Activated CD4-positive, alpha-beta T cell treated with anti-CD3 and anti-CD28 coated beads, Interleukin-2, Interleukin-4, amounts not matched to agents 100 ng/mL and 50 ng/mL, durations not matched to agents 16 hours and 8 hours (primary cell): ENCODE measurements at places on chromosomes 6 and 20.
A peak's percentile ranks its signal among the peaks of the same experiment; 100 is the strongest.

DNA sequence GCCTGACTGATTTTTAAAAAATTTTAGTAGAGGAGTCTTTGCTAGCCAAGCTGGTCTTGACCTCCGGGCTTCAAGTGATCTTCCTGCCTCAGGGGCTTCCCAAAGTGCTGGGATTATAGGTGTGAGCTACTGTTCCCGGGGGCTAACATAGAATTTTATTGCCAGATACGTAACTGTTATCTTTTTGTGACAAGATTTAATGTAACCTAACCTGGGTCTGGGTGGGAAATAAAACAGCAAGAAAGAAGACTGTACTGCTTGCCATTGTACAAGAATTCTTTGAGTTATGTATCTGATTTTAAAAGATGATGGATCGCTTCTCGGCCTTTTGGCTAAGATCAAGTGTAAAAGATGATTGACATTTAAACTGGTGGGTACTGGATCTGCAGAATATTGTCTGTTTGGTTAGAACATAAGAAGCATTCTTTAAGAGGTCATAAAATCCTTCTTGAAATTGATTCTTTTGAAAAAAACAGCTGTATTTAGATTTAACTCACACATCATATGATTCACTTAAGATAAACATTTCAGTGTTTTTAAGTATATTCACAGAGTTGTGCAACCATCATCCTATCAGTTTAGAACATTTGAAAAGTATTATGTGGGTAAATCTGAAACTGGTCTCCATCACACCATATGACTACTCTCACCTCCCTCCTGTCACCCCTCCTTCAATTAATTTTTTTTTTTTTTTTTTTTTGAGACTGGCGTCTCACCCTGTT is 21.6 kb downstream of the TPX2 start:
- DNase-seq, result no peak

DNA sequence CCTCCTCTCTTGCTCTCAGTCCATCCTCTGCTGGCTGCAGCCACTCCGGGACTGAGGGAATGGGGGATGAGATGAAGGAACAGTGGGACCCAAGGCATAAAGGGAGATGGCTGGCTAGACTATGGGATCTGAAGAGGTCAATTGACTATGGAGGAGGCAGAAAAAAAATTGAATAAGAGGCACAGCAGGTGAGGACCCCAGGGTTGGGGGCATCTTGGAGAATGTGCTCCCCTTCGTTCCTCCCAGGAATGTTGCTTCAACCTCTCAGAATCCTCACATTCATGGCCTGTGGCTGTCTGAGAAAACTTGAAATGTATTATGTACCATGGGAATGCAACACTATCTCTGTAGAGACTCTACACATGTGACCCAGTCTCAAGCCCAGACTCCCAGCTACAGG is 121.0 kb downstream of the SLC22A3 start:
- DNase-seq, result no peak

- DNase-seq, result no peak
Measured at GRCh38 chr20:46870041-46870440, 24.6 kb upstream of the EYA2 start.

DNA sequence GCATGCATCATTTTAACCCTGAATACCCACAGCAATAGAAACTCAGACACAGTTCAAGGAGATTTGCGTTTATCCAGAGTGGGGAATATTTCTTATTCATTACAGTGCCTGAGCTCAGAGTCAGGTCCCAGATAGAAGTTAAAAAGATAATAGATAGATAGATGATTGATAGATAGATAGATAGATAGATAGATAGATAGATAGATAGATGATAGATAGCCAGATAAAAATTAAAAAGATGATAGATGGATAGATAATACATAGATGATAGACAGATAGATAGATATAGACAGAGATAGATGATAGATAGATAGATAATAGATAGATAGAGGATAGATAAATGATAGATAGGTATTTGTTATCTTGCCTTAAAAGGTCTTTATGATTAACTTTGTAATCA is 184.7 kb downstream of the MYLK4 start:
- no peak for DNase-seq

DNA sequence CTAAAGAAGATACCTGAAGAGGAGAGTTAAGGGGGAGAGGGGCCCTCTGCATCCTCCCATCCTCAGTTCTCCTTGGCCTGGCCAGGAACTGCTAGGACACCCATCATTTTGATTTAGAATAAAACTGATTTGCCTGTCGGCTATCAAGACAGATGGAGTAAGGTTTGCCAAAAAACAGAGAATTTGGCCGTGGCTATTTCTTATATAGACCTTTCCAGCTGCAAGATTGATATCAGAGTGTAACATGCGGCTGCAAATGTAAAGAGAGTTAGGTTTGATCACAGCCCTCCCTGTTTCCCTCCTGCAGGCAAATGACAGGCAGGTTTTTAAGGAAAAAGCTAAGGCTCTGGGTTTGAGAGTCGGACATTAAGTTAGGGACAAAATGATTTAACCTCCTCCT is 226.6 kb upstream of the TAB2 start:
- DNase-seq, result no peak

- peak; percentile 50 for DNase-seq
Measured at GRCh38 chr6:11277275-11278206, 45.1 kb upstream of the NEDD9 start.

DNA sequence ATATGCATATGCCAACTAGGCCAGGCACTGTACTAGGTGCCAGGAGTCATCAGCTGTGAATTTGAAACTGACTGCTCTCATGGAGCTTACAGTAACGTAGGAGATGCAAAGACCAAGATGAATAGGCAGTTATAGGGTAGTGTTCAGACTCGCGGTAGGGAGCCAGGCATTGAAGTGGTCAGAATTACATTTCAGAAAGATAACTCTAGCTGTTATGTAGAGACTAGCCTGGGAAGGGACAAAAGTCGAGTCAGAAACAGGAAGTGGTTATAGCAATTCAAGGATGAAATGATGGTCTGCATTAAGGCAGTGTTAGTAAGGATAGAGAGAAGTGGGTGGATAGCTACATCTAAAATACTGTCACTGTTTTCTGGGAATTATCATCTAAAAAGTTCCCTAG is 56.6 kb downstream of the PCMT1 start:
- peak; percentile 1 for DNase-seq

GRCh38 chr6:16548121-16548520 is 213.1 kb downstream of the ATXN1 start:
- DNase-seq, result no peak

GRCh38 chr6:87675004-87675681 is 26.9 kb downstream of the AKIRIN2 start:
- DNase-seq, result no peak

- no peak for DNase-seq
Measured at GRCh38 chr6:9795880-9796279, 619.0 kb downstream of the TFAP2A start.

DNA sequence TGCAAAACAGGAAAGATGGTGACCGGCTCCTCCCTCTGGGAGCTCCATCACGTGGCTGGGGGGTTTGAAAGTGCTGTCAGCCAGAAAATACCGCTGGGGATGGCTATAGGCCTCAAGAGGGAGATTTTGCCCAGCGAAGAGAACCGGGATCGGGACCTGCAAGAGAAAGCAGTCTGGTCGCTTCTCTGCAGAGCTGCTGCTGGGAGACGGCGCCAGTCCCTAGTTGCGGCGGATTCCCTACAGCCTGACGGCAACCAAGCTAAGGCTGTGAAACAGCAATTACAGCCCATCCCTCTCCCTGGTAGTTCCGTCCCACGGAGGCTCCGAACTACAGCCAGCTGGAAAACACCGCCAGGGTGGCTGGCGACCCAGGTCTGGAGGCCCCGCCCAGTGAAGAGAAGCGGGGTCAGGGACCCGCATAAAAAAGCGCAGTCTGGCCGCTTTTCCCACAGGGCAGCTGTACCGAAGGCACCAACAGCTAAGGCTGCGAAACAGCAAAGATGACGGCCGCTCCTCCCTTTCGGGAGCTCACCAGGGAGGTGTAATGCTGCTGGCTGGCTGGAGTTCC is 238.1 kb upstream of the IRAK1BP1 start:
- no peak for DNase-seq

DNA sequence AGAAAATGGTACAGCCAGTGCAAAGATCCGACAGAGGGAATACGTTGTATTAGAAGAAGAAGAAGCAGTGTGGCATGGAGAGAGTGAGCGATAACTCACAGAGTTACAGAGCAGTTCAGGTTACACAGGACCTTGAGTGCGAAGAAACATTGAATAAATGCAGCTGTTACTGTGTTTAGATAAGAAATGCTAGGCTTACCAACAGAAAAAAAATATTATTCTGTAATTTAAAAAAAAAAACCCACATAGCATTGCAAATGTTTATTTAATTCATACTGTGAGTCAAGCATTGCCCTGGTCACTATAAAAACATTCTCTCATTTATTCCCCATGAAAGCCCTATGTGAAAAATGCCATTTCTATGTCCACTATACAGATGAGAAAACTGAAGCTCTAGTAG is 373.4 kb upstream of the EPHA7 start:
- no peak for DNase-seq

DNA sequence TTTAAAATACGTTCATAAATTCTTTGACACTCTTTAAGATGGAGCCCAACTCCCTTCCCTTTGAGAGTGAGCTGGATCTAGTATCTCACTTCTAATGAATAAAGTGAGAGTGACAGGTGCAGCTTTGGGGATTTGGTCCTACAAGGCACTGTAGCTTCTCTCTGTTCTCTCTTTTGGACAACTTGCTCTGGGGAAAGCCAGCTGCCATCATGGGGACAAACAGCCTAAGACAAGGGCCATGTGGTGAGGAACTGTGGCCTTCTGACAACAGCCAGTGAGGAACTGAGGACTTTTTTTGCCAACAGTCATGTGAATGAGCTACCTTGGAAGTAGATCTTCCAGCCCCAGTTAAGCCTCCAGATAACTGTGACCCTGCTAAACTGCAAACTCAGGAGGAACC is 272.8 kb upstream of the AGPAT4 start:
- no peak for DNase-seq
